ENCODE measurements at places on chromosomes 1 and 21.

GRCh38 chr21:25997788-25998611, 172.6 kb downstream of the APP start:
- DNase-seq = no peak

GRCh38 chr1:58166417-58166816, 380.1 kb downstream of the OMA1 start:
- no peak for DNase-seq

DNA sequence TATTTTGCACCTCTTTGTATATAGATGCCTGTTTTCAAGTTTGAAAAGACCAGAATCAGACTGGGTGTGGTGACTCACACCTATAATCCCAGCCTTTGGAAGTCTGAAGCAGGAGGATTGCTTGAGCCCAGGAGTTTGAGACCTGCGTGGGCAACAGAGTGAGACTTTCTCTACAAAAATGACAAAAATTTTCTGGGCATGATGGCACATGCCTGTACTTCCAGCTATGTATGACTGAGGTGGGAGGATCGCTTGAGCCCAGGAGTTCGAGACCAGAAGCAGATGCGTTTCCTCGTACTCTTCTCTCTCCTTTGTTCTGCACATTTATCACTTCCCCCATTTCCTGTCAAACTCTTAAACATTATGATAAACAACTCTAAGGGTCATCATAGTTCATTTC, 310.0 kb upstream of the SNX7 start:
- no peak for DNase-seq

DNA sequence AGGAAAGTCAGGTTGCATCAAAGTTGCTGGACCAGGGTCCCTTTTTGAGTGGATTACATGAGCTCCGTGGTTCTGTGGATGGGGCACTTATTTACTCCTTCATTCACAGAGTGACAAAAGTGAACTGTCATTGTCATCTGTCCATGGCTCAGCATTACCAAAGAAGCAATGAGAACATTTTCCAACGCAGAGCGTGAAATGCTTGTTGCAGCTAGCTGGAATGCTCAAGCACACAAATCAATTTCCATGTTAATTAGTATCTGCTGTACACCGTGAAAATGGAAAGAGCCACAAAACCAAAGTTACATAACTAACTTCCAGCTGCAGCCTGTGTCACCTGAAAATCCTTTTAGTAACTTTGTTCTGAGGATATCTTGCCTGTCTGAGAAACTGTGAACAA, 78.9 kb downstream of the MT1HL1 start:
- DNase-seq = no peak

Measured in effector CD4-positive, alpha-beta T cell (primary cell).